Tibial nerve (tissue), 4 donors: ENCODE measurements at places on chromosomes 13 and 19. TPM values are rescaled to one million over a fixed set of nuclear protein-coding genes. Genes with fewer than 3 reads are reported as not detected.

The FGF14 gene
- total RNA-seq: 0.20 TPM

The CYP4F2 gene
- not detected for total RNA-seq

The MAP4K1 gene
- 2.5 TPM for total RNA-seq

The DHDH gene
- not detected for total RNA-seq

The RFPL4A gene
- total RNA-seq: not detected

The PRR12 gene
- total RNA-seq: 21.2 TPM

The PRKD2 gene
- total RNA-seq: 33.9 TPM

The MEIOSIN gene
- not detected for total RNA-seq

The ZSWIM9 gene
- total RNA-seq: 6.3 TPM

The TUBA3C gene
- not detected for total RNA-seq

The TCF3 gene
- total RNA-seq: 23.4 TPM

DNA sequence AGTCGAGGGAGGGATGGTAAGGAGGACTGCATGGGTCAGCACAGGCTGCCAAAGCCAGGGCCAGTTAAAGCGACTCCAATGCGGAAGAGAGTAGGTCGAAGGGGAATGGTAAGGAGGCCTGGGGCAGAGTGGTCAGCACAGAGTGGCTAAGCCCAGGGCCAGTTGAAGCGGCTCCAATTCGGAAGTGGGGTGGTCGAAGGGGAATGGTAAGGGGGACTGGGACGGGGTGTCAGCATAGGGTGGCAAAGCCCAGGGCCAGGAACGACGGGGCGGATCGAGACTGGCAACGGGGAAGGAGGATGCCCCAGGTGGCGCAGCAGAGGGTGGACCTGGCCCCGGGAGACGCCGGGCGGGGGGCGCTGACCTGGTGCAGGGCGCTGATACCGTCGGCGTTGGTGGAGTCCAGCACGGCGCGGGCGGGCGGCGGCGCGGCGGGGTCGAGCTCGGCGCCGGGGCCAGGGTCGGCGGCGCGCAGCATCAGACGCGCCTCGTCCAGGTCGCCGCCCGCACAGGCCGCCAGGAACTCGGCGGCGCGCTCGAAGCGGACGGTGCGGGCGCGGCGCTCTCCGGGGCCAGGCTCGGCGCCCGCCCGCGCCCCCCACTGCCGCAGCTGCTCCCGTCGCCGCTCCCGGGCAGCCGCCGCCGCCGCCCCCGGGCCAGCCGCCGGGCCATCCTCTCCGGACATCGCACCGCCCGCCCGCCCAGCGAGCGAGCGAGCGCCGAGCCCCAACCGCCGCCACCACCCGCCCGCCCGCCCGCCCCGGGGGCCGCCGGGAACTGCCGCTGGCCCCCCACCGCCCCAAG lies at the start of gene PPP1R12C:
TSS of gene PPP1R12C (minus strand) at position 779 of the 804 bp plus-strand sequence. CDS start at position 685, 94 bp downstream.
- DNase-seq: no peak

- DNase-seq: no peak
Measured at GRCh38 chr19:3357992-3358688, 8.2 kb upstream of the NFIC start.

GRCh38 chr13:36313047-36313969 lies 15.7 kb upstream of the CCDC169 start:
- no peak for DNase-seq

DNA sequence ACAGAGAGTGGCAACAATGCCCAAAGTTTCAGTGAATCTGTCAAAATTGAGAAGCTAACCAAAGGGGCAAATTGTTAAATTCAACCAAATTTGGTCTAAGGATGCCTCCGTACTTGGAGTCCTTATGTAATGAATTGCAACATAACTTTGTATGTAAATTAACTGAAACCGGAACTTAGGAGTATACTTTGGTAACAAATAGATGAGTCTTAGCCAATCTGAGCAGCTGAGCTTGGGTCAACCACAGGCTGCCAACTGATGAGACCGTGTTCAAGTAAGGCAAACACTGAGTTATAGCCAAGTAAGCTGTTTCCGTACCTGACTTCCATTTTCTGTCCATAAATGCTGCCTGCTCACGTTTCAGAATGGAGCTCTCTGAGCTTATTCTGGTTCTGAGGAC lies 5.3 kb downstream of the VWA8 start:
- no peak for DNase-seq

GRCh38 chr19:54654447-54655321 lies 8.1 kb upstream of the LILRB4 start:
- DNase-seq: no peak

DNA sequence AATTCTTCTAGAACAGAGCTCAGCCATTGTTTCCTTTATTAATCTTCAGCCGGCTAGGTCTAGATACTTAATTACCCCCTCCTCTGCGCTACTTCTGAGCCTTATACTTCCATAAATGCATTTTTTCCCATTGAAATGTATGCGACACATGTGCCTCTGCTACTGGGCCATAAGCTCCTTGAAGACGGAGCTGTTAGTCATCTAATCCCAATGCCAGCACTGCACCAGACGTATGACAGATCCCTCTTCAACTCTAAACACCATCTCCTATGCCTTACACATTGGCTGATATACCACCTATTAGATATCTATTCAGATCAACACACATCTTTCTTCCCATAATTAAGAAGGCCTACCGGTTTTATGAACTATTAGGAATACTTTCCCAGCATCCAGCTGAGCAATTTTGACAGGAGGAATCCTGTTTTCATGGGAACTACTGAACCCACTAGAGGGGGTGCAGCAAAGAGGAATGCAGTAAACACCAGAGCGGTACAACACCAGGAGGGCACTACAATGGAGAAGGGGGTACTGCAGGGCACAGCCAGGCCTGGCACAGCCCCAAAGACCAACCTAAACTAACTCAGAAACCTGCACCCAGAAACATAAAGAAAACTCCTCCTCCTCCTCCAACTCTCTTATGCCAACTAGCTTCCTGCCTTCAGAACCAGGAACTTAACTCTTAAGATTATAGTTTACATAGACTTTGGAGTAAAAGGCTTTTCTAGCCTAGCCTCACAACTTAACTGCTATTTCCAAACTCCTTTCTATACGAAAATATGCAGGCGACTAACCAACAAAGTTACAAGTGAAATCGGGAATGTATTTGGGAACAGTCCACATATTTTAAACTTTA lies 18.7 kb downstream of the STK24 start:
- DNase-seq: no peak

- DNase-seq: no peak
Measured at GRCh38 chr19:19900139-19900728, 512 bp upstream of the ZNF93 start.

DNA sequence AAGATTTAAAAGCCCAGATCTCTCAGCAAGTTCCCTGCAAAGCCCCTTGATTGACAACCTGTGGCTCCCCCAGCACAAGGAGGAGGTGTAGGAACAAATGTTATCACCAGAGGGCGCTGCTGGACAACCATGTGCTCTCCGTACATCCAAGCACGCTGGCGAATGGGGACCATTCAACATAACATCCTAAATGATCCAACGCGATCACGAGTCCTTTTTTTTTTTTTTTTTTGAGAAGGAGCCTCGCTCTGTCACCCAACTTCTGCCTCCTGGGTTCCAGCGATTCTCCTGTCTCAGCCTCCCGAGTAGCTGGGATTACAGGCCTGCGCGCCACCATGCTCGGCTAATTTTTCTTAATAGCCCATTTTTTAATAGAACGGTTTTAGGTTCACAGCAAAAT lies 52.0 kb downstream of the NWD1 start:
- DNase-seq: peak; percentile 80

DNA sequence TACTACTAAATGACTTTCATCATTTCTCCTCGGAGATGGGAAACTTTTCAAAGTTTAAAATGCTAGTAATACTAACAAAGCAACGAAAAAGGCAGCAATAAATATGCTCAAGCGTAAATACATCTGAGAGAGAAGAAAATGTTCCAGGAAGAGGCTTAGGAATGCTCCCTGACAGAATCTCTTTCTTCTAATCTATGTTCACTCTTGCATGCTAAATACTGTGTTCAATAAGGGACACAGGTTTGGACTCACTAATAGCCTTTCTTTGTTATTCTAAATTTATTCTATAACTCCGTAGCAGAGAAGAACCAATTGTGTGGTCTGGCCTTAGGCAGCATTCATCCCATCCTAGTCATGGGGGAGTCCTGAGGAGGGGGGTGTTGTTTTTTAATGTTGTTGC lies 823.0 kb downstream of the PCDH9 start:
- DNase-seq: no peak

GRCh38 chr13:112905619-112905989 lies 63.4 kb upstream of the MCF2L start:
- DNase-seq: no peak

DNA sequence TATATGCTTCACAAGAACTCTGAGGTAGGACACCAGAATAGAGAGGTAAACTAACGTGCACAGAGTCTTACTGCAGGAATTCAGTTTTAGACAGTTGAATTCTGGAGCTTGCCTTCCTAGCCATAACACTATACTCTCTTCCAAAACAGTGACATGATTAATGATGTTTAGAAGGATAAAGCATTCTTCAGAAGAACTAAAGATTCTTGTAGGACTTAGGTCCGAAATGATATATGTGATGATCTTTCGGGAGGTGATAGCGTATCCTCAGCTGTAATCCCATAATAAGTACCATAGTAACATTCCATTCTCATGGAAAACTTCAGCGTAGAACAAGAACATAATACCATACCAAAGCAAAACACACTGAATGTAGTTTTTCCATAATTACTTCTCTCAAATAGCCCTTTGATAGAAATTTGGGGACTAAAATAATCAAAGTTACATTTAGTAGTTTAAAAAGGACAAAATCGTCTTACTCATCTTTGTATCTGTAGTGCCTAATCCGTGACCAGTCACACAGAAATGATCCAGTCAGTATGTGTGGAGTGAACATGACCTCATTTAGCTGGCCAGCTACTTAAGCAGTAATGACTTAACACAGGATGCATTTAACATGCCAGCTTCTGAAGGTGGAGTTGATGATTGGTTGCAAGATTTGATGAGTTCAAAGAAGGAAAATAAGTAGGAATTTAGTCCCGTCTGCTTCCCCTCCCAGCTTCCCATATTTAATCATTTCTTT lies 38.4 kb downstream of the PIBF1 start:
- no peak for DNase-seq

DNA sequence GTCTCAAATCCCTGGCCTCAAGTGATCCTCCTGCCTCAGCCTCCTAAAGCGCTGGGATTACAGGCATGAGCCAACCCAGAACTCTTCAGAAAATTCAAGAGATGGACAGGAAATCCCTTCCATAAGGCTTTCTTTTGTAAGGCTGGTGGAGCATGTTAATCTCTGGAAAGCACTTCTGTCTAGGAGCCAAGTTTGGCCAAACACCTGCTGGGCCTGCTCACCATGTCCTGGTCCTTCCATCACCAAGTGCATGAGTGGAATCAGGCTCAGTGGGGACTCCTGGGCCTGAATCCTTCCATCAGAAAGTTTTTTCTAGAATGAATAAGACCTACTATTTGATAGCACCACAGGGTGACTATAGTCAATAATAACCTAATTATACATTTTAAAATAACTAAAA lies 148.0 kb downstream of the DCLK1 start:
- no peak for DNase-seq

DNA sequence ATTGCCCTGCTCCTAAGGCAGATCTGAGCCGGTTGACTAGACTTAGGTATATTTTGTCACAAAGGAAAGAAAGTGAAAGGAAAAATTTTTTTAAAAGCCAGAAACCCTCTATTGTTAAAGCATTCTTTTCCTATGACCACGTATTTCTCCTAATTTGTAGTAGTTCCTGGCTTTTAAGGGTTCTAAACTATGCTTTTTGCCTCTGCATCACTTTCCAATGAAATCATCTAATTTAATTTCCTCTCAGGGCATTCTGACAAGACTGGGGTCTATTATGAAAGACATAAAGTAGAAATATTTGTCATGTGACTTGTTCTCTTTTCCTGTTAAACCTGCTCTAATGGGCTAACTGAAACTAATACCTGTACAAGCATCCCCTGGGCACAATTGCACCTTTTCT lies 233.0 kb upstream of the PRR20A start:
- no peak for DNase-seq

GRCh38 chr13:48404952-48405351 lies 8.0 kb downstream of the LPAR6 start:
- DNase-seq: no peak

DNA sequence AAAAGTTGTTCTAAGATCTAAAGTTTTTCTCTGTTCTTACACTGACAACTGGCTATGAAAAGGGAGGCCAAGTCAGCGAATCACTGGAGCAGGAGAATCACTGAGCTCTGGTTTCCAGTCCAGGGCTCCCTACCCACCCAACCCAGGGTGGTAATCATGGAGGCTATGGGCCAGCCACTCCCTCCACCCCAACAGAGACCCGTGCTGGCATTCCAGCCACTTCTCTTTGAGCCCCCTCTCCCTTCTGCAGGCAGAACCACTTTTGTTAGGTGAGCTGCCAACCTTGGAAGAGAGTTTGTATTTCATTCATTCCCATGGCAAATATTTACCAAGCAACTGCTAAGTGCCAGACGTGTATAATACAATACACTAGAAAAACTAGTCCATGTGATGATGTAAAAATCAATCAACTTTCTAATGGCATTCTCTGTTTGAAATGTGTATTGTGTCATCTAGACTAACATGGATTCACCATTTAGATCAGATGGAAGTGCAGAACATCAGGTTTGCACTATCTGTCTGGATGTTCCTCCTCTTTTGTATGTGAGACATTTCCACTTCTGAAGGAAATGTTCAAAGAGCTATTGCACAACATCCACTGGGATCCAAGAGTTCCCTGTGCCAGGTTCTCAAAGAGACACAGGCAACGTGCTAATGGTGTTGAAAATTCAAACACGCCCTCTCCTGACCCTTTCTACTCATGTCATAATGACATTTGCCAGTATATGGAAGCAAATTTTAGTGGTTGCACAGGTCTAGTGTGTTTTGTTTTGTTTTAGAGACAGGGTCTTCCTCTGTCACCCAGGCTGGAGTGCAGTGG lies 5.3 kb downstream of the MLNR start:
- DNase-seq: no peak

GRCh38 chr13:108226184-108226583 lies 8.0 kb downstream of the ABHD13 start:
- DNase-seq: no peak
